ENCODE measurements at places on chromosomes 5 and 9.

GRCh38 chr9:16530669-16531642 lies 339.5 kb downstream of the BNC2 start:
- no peak for DNase-seq

DNA sequence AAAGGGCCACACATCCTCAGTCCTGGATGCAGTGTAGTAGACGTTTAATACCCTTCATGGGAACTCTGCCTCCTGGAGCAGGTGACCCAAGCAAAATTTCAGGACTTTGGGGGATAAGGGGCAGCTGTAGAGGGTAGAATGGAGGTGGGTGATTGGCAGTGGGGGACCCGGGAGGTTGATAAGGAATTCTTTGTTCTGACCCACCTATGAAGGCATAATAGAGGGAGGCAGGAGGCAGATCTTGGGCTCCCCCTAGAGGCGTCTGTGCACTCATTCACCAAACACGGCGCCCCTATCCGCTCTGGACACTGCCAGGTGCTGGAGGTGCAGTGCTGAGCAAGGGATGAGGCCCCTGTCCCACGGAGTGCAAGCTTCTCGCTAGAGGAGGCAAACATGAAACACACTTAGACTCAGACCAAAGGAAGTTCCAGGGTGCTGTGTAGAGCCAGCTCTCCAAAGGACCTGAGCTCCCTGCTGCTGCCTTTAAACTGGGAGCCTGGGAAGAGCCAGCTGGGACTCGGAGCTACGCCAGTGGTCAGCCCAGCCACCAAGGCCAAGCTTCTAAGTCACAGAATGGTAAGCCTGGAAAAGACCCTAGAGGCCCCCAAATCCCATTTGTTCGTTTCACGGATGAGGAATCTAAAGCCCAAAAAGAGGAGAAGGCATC lies 7.7 kb downstream of the IL17B start:
- DNase-seq: peak; percentile 59

GRCh38 chr9:90724880-90725279 lies 76.7 kb upstream of the SYK start:
- no peak for DNase-seq

- DNase-seq: no peak
Observed at GRCh38 chr9:72856972-72857623, 95.8 kb downstream of the ALDH1A1 start.

DNA sequence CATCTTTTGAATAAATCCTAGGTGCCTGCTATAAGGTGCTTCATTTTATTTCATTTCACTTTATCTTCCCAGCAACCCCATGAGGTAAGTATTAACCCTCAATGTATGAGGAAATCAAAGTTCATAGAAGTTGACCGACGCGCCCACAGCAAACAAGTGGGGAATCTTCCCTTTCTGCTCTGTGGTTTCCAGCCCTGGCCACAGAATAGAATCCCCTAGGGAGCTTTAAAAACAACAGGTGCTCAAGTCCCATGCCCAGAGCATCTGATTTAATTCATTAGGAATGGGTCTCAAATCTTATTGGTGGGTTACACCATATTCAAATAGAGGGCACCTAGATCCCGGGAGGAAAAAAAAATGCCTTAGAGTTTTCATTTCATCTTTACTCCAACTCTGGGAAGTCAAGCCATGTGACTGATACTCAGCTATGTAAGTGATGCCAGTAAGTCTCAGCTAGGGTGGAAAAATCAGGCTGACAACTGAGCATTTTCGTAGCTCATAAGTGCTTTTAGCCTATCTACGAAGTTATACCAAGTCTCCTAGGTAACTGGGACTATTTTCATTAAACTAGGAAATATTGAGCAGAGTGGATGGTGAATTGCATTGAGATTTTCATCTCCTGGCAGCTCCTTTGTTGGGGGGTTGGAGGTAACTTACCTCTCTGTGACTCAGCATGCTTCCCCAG lies 353.4 kb upstream of the SLC30A5 start:
- DNase-seq: no peak

GRCh38 chr9:123371228-123371584 lies 15.2 kb downstream of the CRB2 start:
- no peak for DNase-seq

GRCh38 chr9:84140535-84141101 lies 160.0 kb downstream of the RMI1 start:
- DNase-seq: no peak

- no peak for DNase-seq
Observed at GRCh38 chr5:43875741-43876140, 272.8 kb downstream of the NNT start.

DNA sequence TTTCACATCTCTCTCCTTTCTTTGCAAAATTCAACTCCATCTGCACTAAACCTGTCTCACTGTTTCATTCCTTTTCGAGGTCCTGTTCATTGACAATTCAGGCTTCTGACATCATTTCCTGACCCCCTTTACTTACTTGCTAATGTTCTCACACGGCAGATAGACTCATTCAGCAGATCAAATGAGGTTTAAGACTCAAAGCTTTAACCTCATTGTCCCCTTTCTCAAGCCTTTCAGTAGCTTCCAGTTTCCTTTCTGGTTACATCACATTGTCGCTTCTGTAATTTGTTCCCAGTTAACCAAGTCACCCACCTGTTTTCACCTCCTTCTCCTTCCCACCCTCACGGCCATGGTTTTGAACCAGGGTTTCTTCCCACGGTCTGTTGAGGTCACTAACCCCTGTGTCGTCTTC lies 143.4 kb upstream of the OTULINL start:
- no peak for DNase-seq

GRCh38 chr9:14768405-14769229 lies 46.1 kb upstream of the CER1 start:
- DNase-seq: no peak

- DNase-seq: no peak
Observed at GRCh38 chr5:132749506-132749905, 2.3 kb downstream of the CCNI2 start.

- DNase-seq: no peak
Observed at GRCh38 chr9:12715268-12715667, 22.1 kb downstream of the TYRP1 start.

DNA sequence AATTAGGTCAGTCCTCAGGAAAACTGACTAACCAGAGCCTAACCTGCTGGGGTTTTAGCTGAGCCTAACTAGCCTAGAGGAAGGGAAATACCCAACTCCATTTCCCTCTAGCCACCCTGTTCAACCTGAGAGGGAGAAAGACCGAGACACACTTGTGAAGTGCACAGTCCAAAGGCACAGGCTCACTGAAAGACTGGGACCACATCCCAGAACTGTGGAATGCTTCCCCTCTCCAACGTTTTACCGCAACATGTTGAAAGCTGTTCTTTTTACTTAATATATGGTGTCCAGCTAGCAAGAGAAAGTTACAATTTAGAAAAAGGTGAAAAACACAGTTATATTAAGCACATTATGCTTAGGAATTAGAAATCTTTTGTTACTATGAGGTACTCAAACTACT lies 76.8 kb upstream of the SIMC1 start:
- no peak for DNase-seq

- no peak for DNase-seq
Observed at GRCh38 chr9:21607576-21607975, 125.5 kb upstream of the IFNE start.

DNA sequence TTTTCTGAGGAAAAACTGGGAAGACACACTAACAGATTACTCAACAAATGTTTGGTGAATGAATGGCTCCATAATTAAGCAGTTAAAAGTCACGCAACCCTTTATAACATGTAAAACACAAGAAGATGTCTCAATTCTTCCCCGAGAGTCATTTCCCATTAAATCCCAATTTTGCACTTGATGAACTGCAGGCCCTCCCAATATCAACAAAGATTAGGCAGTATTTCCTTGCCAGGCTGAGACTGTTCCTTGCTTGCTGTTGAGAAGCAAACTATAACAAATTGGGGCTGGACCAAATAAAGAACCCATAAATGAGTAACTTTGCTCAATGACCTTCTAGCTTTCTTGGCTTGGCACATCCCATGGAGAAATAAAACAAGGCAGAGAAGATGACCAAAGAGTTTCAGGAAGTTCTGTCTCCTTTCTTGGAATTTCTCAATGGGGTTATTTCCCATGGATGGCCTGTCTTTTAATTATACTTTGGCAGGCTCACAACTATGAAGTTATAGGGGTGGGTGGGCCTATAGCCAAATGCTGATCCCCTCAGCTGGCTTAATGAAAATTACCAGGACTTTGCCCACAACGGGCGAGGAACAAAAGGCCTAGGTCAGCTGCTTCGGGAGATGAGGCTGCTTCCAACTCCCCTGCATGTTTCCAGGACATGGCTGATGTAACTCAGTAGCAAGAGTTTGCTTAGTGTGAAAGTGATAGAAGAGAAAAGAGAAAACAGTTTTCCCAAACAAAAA lies 243.1 kb upstream of the RFX3 start:
- DNase-seq: no peak

GRCh38 chr5:122532035-122532434 lies 220.0 kb downstream of the SNCAIP start:
- no peak for DNase-seq

GRCh38 chr9:72355153-72355552 lies 9.9 kb downstream of the ZFAND5 start:
- no peak for DNase-seq

DNA sequence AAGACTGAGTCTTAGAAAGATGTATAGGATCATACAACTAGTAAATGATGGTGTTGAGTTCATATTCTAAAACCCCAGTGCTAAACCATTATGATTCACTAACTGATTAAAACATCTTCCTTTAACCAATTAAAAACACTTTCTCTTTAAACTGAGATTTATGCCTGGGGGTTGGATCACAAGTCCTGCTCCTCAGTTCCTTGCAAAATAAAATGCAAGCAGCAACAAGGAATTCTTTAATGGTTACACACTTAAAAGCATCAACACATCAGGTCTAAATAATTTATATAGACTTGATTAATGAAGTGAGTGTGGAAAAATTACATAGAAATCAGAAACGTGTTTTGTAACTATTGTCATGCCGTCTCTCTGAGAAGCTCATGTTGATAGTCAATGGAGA lies 189.2 kb downstream of the TARS1 start:
- no peak for DNase-seq

DNA sequence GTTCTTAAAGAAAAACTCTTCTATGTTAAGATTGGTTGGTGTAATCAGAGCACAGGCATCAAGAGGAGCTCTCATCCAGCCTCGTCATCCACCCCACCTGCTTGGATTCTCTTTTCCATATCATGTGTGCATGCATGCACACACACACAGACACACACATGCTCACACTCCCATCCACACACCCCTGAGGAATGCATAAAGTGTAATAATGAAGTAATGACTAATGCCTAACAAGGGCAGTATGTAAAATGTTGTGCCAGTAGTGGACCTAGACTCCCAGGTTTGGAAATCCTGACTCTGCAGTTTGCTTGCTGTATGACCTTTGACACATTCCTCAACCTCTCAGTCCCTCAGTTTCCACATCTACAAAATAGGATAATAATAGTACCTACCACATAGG lies 280.0 kb upstream of the ANKRD55 start:
- no peak for DNase-seq

DNA sequence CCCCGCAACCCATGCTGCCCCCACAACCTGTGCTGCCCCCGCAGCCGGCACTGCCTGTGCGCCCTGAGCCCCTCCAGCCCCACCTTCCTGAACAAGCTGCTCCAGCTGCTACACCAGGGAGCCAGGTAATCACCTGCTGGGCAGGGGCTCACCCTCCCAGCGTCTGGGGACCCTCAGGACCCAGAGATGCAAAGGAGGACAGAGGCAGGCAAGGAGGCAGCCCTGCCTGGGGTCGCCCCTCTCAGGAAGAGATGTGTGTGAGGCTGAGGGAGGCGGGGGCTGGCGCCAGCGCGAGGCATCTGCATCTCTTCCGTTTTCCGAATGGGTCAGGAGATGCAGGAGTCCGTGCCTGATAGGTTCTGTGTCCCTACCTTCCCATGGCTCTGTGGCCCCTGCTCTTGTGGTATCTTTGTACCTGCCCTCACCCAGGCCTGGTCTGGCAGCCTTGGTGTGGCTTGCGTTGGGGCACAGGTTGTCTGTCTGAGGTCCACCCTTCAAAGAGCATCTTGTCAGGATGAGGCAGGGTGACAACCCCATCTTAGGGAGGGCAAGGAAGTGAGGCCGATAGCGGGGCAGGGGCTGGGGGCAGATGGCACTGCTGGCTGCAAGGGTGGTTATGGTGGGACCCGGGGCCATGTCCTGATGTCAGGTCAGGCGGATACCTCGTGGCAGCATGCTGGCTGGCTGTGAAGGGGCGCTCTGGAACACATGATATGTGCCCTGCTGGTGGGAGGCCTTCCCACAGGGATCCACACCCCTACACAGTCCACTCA lies 75.7 kb downstream of the WNK2 start:
- DNase-seq: no peak

DNA sequence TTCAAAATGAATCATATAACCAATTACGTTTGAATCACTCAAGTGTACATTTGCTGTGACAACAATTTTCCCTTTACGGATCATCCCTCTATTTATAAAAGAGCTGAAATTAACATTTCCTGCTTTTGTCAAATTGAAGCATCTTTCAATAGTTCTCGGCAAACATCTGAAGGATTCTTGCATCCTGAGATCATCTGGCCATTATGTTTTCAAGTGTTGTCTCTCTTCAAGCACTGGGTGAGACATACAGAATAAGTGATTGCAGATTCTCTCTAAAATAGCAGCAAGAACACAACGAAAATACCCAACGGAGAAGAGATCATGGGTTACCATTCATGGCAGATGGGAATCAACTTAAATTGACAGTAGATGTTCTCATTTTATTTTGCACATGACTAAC lies 283.4 kb upstream of the GRAMD2B start:
- DNase-seq: no peak

GRCh38 chr9:128191406-128192046 lies at the start of gene CIZ1:
TSS of gene CIZ1 (minus strand) at chr9:128191572. CDS start at chr9:128190857, 715 bp downstream.
- DNase-seq: peak; percentile 67

- DNase-seq: no peak
Observed at GRCh38 chr9:115808108-115808507, 345.5 kb upstream of the PAPPA start.
